Left renal pelvis (tissue), 4 donors: ENCODE measurements at places on chromosomes 11 and 22.

DNA sequence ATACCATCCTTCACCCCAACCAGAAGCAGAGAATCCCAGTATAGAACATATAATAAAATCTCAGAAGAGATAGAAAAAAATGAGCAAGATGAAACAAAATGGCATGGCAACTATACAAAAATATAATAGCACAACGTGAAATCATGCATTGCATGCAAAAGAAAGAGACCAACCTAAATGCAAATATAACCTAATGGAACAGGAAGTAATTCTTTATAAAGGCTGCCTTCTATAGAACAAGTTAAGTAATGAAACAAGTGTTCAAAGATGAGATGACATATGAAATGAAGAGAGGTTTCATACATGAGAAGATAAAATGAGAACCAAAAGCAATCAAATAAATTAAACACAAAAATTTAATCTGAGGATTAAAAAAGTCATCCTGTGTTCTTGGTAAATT is 18.5 kb upstream of the ARHGAP20 start:
- no peak for DNase-seq

GRCh38 chr11:45930951-45931570 is 8.6 kb downstream of the LARGE2 start:
- no peak for DNase-seq

GRCh38 chr22:44451016-44451415 is 47.0 kb downstream of the RTL6 start:
- no peak for DNase-seq

DNA sequence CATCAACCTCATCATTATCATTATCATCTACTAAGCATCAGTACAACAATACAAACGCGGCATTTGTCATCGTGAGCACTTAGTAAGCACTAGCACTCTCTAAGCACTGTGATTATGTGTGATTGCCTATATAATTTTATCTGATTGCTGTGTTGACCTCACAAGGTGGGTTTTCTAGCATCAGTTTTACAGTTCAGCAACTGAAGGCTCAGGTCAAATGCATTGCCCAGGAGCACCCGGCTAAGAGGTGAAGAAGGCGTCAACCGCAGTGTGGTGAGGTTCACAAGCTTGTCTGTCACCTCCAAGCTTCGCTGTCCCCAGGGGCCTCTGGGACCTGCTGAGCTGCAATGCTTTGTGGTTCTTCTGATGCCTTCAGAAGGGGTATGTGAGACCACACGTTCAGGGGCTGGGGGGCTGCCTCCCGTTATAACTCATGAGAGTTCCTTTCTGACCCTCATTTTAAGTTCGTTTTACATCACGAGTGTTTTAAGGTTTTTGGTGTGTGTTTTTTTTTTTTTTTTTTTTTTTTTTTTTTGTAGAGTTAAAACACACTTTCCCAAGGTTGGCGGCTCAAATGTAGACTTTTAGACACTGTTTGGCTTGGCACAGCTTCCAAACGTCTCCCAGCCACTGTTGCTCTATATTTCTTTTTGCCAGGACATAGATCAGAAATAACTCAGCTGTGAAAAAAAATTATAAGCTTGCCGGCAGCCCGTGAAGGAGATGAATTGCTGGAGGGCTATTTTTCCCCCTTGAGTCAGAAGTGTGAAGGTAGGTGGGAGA is 33.8 kb upstream of the SCUBE1 start:
- DNase-seq: no peak

DNA sequence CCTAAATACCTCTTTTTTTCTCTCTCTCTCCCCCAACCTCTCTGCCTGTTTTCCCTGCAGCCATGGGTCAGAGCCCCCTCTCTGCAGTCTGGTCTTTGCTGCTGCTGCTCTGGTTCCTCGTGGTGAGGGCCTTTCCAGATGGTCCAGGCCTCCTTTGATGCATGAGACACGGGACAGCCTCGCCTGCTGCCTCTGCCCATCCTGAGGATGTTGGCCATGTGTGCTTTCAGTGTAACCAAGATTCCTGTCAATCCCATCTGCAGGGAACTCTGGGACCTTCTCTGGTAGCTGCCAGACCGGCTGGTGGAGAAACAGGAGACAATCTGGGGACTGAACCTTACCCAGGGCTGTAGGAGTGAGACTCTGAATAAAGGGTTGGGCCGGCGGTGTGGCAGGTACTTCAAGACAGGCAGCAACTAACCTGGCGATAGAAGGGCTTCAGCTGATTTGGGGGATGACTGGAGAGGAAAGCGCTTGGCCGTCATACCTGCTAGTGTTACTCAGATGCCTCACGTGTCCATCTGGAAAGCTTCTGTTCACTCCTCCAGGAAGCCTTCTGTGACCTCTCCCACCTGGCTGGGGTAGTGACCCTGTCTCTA is 7.1 kb downstream of the CHRNA10 start:
- DNase-seq: no peak

GRCh38 chr11:121936370-121936769 is 179.6 kb downstream of the BLID start:
- DNase-seq: no peak

- DNase-seq: no peak
Observed at GRCh38 chr22:45966895-45967365, 10.0 kb downstream of the WNT7B start.

- DNase-seq: no peak
Observed at GRCh38 chr11:47143322-47143721, 33.4 kb downstream of the ARFGAP2 start.

DNA sequence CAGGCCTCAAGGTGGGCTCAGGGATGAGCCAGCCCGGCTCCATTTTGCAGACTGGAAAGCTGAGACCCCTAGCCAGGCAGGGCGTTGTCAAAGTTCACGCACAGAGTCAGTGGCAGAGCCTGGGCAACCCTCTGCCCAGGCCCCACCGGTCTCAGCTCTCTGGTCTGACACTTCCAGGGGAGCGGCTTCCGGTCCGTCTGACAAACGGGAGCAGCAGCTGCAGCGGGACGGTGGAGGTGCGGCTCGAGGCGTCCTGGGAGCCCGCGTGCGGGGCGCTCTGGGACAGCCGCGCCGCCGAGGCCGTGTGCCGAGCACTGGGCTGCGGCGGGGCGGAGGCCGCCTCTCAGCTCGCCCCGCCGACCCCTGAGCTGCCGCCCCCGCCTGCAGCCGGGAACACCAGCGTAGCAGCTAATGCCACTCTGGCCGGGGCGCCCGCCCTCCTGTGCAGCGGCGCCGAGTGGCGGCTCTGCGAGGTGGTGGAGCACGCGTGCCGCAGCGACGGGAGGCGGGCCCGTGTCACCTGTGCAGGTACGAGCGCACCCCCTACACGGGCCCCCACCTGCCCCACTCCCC is 36.0 kb downstream of the CD6 start:
- no peak for DNase-seq

- no peak for DNase-seq
Observed at GRCh38 chr22:41683616-41684015, 5.1 kb downstream of the SNU13 start.

DNA sequence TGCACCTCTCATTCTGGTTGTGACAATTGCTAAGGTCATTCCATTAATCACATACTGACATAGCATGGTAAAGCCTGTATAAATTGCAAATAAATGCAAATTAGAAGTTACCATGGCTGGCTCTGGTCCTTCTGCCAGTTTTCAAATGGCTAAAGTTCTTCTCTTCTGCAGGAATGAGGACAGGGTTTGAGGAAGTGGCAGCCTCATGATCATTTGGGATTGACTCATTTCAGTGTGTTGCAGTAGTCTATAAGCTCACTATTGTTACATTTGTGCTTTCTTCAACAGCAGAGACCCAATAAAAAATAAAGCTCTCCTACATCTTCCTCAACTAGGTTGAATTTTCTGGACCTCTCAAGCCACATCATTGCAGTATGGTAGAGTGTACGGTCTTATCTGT is 60.3 kb downstream of the NECTIN1 start:
- no peak for DNase-seq

- no peak for DNase-seq
Observed at GRCh38 chr11:28834877-28835276, 726.7 kb downstream of the METTL15 start.
